ENCODE measurements at places on chromosomes 1 and 21. TPM values are rescaled to one million over a fixed set of nuclear protein-coding genes. Genes with fewer than 3 reads are reported as not detected.

Gene FCRL5
- total RNA-seq, result not detected

Gene CA6
- not detected for total RNA-seq

Gene UBE2U
- not detected for total RNA-seq

Gene FLG2
- not detected for total RNA-seq

Gene TP73
- not detected for total RNA-seq

Gene RGS13
- total RNA-seq, result not detected

Gene E2F2
- not detected for total RNA-seq

Gene EPS8L3
- not detected for total RNA-seq

Gene LCE1D
- total RNA-seq, result not detected

Gene KANK4
- not detected for total RNA-seq

Gene TMCO1
- 63.5 TPM for total RNA-seq

Gene IGSF9
- 0.12 TPM for total RNA-seq

Gene RHOU
- 0.45 TPM for total RNA-seq

Gene NES
- total RNA-seq, result 71.8 TPM

Gene OR2T29
- not detected for total RNA-seq

Gene HTR6
- total RNA-seq, result not detected

Gene PPM1J
- total RNA-seq, result 0.82 TPM

Gene GCSAML
- total RNA-seq, result not detected

Gene DYRK3
- total RNA-seq, result 19.7 TPM

Gene S100A14
- 0.30 TPM for total RNA-seq

Gene AK5
- total RNA-seq, result 46.1 TPM

Gene SPTA1
- not detected for total RNA-seq

Gene SH2D2A
- total RNA-seq, result 0.30 TPM

Gene FAM43B
- total RNA-seq, result 0.08 TPM

Gene TMPRSS3
- total RNA-seq, result not detected

Gene FPGT
- 7.8 TPM for total RNA-seq

Gene OLFM3
- total RNA-seq, result not detected

Gene LAMB3
- total RNA-seq, result 5.6 TPM

Gene CYB561D1
- 3.2 TPM for total RNA-seq

Gene VWA5B1
- not detected for total RNA-seq

Gene TRIM67
- total RNA-seq, result not detected

Gene WDR64
- not detected for total RNA-seq

Gene KCNN3
- total RNA-seq, result not detected

Gene SPRR2A
- total RNA-seq, result not detected

Gene LAMC1
- 1,153 TPM for total RNA-seq
